ENCODE measurements at places on chromosomes 16 and 17. TPM values are rescaled to one million over a fixed set of nuclear protein-coding genes. Genes with fewer than 3 reads are reported as not detected.

DNA sequence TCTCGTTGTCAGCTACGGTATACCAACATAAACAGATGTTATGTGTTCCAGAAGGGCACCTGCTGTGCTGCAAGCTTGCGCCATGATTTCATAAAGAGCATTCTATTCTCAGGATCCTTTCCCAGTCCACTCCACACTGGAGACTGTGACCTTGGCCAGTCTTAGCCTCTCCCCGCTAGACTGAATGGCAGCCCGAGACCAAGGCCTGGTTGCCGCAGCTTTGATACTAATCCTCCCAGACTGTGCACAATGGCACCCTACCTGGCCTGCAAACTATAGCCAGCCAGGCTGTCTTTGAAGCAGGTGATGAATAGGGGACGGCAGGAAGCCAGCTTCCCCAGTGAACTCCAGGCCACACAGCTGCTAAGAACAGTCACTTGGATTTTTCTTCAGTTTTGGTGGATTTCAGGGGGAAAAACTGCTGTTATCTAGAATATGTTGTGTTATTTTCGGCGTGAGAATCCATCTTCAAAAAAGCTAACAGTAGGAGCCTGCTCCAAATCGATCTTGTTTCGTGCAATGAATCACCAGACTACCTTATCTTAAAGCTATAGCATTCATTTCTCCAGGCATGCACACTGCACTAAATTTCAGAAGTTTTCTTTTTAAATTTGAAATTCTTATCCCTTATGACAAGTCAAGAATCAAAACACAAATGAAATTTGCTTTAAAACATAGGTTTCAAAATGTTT, 289.0 kb downstream of the CEP112 start:
- no peak for DNase-seq

DNA sequence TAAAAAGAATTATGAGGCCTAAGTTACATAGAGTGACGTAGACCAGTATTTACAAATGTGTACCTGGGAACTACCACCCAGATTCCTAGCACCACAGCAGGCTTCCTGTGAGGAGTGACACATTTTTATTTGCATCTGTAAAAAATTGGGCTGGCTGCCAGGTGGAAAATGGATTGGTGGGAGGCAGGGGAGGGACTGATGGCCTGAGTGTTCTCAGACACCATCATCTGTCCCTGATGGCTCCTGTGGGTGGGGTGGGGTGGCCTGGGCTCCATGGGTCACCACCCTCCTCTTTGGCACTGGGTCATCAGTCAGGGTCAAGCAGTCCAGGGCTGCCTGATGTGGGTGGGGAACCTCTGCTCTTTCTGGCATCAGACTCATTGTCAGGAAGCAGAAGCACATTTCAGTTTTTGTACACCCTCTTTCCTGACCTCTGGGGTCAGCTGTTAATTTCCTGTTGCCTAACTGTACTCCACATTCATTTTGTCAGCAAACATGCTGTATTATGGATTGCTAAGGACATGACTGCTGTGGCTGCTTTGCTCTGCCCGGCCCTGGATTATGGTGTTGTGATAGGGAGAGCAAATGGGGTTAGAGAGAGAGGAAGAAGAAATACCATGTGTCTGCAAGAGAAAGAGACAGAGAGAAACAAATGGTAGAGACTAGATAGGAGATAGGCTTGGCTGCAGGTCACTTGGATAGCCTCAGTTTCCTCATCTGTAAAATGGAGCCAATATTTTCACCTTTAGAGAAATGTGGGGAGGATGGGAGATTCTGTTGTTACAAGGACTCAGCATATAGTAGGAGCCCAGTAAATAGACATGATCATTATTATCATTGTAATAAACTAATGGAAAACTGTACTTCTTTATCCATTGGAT, 11.6 kb upstream of the MFAP4 start:
- DNase-seq = no peak

GRCh38 chr17:77755410-77755963, 203.0 kb upstream of the TNRC6C start:
- no peak for DNase-seq

GRCh38 chr16:50696575-50697420, 3.4 kb downstream of the NOD2 start:
- DNase-seq = no peak

ZNF276 gene
- 17.9 TPM for total RNA-seq

DNA sequence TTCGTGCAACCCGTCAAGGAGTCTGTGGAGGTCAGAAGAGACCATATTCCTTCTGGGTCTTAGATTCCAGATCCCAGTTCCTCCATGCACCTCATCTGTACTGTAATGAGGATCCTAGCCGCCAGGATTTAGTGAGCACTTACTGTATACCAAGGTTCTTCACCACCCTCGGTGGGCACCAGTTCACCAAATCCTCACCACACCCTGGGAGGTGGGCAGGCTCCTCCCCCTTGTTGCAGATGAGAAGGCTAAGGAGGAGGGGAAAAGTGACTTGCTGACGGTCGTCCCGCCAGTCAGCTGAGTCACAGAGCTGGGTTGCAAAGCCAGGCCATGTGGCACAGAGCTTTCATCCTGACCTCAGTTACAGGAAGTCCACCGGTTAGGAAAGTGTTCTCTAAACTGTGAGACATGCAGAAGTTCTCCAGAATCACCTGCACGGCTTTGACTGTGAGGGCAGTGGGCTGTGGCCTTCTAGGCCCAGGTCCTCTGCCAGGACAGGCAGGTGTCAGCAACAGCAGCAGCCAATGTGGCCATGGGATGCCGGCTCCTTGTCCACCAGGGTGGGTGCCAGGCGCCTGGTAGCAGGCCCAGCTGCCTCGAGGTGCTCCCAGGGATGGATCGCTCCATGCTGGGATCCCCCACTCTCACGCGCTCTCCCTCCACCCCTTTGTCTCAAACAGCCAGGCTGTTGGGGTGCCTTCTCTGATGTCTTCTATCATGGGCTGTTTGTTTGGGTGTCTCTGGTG, 240.3 kb upstream of the GSE1 start:
- no peak for DNase-seq

ODAD4 gene
- 1.4 TPM for total RNA-seq

- no peak for DNase-seq
Observed at GRCh38 chr17:82054351-82055022, 2.8 kb downstream of the GPS1 start.

DNA sequence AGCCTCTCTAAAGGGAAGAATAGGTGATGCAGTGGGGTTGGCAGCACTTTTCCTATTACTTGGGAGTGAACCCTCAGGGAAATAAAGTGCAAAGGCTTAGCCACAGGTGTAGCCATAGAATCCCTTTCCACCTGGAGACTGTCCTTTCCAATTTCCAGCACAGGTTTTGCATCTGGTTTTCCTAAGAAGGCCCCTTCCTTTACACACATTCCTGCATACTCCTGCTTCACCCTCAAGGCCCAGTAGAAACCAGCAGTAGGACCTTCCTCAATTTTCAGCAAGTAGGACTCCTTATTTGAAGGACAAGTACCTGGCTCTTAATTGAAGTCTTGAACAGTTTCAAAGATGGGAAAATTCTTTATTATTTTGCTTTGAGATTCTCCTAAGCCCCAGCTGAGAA, 171.8 kb upstream of the TBX2 start:
- DNase-seq = no peak

GRCh38 chr16:74950511-74950910, 34.4 kb downstream of the WDR59 start:
- no peak for DNase-seq

GRCh38 chr16:65308506-65308905, 186.6 kb upstream of the CDH11 start:
- no peak for DNase-seq

- DNase-seq = no peak
Observed at GRCh38 chr17:57256708-57257112, 387 bp downstream of the MSI2 start.

DNA sequence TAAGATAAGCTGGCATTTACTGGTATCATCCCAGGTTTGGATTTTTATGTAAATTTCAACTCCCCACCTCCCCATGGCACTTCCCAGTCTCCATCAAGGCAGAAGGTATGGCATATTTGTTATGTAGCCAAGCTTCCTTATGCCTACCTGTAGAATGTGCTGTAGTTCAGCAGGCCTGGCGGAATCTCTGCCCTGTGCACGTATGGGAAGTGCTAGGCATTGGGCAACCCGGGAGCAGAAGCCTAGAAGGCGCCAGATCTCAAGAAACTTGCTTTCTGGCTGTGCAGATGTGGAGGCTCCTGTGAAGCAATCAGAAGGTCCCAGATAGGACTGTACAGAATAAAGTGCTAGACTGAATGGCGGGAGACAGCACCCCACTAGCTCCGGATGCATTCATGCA, 64.7 kb downstream of the SNX20 start:
- DNase-seq = no peak

KRT25 gene
- total RNA-seq = not detected

GRCh38 chr17:39763051-39763820, 25.5 kb downstream of the GRB7 start:
- DNase-seq = no peak

DNA sequence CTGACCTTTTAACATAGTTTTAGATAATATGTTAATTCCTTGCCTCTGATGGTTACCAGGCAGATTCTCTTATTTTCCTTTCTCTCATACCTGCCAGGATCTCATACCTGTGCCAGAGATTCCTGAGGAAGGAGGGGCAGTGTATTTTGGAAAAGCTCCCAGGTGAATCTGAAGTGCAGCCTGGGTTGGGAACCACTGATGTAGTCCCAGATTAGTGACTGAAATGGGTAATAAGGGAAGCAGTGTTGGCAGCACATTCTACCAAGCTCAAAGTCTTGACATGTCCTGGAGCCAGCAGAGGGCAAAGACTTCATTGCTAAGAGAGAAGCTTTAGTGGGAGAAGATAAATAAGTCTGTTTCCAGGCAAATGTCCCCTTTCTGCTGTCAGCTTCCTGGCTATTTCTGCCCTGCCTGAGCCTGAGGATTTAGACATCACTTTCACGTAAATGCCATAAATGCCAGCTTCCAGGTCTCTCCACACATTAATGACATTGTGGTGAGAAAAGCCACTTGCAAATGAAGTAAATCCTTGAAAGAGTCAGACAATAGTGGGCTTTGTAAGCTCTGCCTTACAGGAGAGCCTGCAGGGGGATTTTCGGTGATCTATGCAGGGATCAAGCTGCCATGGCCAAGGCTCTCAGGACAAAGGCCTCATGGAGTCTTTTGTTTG, 40.9 kb upstream of the C16orf78 start:
- no peak for DNase-seq

DNA sequence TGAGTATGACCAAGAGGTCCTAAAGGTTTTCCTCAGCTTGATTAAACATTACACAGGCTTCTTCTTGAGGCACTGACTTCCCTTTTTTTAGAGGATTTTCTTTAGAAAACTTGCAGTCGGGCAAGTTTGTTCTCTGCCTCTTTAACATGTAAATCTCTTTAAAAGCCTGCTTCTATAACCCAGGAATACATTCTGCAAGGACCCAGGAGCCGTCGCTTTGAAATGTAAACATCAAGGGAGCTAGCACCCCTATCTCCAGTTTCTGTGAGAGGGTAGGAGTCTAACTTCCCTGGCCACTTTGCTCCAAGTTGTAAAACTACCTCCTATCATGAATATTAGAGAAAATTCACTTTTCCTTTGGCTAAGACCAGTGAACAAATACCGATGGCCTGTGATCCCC, 201.5 kb upstream of the CPHXL start:
- DNase-seq = no peak

GRCh38 chr17:27871407-27871806, 21.8 kb downstream of the LYRM9 start:
- DNase-seq = no peak

GRCh38 chr16:4086153-4086552, 30.1 kb downstream of the ADCY9 start:
- no peak for DNase-seq

CD68 gene
- total RNA-seq = 9.1 TPM

GRCh38 chr16:79639576-79640311, 39.2 kb upstream of the MAF start:
- DNase-seq = no peak

PTX4 gene
- total RNA-seq = not detected

RASD1 gene
- total RNA-seq = 2.6 TPM

UMOD gene
- total RNA-seq = not detected

USP6 gene
- total RNA-seq = 0.85 TPM

ENPP7 gene
- not detected for total RNA-seq

GRCh38 chr17:65037157-65037556, 19.4 kb downstream of the GNA13 start:
- no peak for DNase-seq

DNA sequence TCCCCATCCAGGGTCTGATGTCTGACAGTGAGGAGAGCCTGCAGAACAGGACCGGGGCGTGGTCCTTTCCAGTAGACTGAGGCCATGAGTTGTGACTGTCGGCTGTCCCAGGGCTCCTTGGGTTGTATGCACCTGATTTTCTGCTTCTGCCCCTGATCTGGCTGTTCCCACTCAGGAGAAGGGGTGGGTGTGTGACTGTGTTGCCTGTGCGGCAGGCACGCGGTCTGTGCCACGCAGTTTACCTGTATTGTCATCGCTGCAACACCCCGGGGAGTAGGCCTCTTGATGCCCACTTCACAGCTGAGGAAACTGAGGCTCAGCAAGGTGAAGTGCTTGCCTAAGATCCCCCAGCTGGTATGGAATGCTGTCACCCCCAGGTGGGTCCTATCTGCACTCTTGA, 1.4 kb downstream of the CRISPLD2 start:
- DNase-seq = no peak

DNA sequence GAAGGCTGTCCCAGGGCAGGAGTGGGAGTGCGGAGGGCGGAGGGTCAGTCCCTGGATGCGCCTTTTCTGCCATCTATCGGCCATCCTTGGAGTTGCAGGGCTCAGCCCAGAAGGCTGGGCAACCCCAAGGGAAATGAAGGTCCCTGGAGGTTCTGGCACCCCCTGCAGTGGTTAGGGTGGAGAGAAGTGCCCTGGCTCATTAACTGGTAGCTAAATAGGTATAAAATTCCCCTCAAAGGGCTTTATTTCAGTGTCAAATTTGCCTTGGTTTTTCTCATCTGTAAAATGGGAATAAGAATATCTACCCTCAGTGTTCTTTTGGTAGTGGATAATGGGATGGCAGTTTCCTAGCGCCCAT, 22.4 kb downstream of the C17orf75 start:
- no peak for DNase-seq

CDH8 gene
- 8.9 TPM for total RNA-seq

RBFOX1 gene
- total RNA-seq = 2.4 TPM

GH1 gene
- total RNA-seq = not detected

- DNase-seq = no peak
Observed at GRCh38 chr16:61780161-61780560, 256.1 kb downstream of the CDH8 start.

- no peak for DNase-seq
Observed at GRCh38 chr17:40568074-40568836, 3.0 kb upstream of the CCR7 start.

- no peak for DNase-seq
Observed at GRCh38 chr16:22635357-22635761, 124.7 kb downstream of the NPIPB5 start.

KCNG4 gene
- not detected for total RNA-seq

DNA sequence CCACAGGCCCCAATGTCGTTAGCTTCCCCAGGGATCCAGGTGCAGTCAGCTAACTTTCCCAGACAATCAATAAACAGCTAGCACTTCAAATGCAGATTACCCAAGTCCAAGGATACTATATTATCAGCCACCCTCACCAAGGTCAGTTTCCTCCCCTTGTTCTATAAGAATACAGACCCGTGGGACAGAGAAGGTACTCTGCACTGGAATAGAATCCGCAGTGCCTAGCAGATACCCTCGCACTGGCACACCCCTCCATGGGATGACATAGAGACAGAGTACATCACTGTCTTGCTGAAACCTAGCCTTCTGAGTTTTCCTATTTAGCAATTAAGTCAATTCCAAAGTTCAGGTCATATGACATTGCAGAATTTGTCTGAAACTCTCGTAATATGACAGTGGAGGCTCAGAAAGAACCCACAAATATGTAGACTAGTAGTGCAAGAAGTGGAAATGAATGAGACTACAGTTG, 40.0 kb upstream of the ABCA10 start:
- DNase-seq = no peak

GRCh38 chr17:29257756-29258155, 11.1 kb downstream of the CRYBA1 start:
- no peak for DNase-seq
